ENCODE measurements at places on chromosomes 11 and 22.
A peak's percentile ranks its signal among the peaks of the same experiment; 100 is the strongest.

GRCh38 chr11:77182542-77183430 lies 54.7 kb downstream of the MYO7A start:
- no peak for DNase-seq

DNA sequence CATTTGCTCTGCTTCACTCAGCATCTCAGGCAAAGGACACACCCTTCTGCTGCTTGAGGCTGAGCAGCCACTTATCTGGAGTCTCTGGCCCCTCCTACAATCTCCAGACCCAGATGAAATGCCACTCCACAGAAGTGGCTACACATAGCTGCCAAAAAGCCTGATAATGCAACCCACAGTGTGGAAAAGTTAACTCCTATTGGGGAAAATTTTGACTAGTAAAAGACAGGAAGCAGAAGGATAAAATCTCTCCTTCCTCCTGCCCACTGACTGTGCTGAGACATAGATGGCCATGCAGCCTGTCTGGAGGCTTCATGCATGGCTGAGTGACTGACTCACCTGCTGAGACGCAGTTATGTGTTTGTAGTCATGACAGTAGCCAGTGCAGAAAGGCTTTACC lies 92.3 kb upstream of the TEAD1 start:
- peak; percentile 79 for DNase-seq

- peak; percentile 85 for DNase-seq
Measured at GRCh38 chr22:30802202-30803166, 107.8 kb downstream of the OSBP2 start.

- no peak for DNase-seq
Measured at GRCh38 chr11:104907521-104908185, 9.4 kb upstream of the CASP12 start.

DNA sequence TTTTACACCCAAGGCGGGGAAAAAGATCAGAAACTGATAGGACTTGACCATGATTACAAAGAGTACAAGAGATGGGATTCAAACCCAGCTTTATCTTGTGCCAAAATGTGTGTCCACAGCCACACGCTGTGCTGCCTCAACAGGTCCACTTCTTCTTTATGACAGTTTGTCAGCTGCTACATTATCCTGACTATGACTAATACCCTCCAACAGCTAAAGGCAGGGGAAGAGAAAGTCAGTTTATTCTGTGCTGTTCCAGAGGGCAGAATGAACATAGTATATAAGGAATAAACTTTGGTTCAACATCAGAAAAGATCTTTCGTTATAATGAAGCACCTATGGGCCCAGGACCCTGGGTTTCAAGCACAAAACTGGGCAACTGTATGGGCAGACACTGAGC lies 668.2 kb upstream of the TENM4 start:
- peak; percentile 21 for DNase-seq

DNA sequence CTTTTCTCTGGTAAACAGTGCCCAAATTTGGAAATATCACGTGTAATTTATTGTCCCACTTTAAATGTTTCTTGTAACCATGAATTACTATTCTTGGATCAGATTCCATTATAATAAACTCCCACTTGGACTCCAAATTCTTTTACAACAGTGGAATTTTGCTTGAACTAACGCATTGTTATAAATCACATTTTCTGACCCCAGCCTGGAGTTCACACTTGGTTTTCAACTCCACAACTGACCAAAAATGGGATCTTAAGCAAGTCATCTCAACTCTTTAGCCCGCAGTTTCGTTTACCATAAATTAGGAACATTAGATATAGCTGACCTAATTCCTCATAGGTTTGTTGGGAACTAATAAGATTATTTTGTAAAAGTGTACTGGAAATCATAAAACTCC lies 336.8 kb upstream of the NCAM1 start:
- DNase-seq = no peak

DNA sequence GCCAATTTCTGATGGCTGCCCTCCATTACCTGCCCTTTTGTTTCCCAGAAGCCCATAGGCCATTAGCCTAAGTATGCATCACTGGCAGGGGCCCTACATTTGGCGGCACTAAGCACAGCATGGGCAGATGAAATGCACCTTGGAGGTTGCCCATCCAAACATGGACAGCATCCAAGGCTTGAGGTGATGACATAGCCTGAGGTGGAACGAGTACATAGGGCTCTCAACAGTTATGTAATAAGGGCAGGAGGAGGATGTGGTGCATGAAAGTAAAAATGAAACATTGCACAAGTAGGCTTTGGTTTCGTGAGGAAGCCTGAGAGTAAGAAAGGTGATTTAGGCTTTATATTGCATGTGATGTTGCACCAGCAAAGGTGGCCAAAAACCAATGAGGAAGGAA lies 148.1 kb downstream of the FAM76B start:
- no peak for DNase-seq

- DNase-seq = no peak
Measured at GRCh38 chr11:60966890-60967289, 4.6 kb upstream of the CD6 start.

- DNase-seq = no peak
Measured at GRCh38 chr11:34411791-34412190, 26.9 kb upstream of the CAT start.

GRCh38 chr11:102882389-102883024 lies 7.7 kb upstream of the MMP12 start:
- DNase-seq = peak; percentile 17

- DNase-seq = no peak
Measured at GRCh38 chr11:94322501-94322900, 18.1 kb downstream of the IZUMO1R start.

- no peak for DNase-seq
Measured at GRCh38 chr11:68031144-68031464, 623 bp downstream of the NDUFS8 start.

GRCh38 chr11:114269498-114269897 lies 26.7 kb upstream of the NNMT start:
- DNase-seq = no peak

- no peak for DNase-seq
Measured at GRCh38 chr11:17579451-17579850, 32.4 kb downstream of the OTOG start.

DNA sequence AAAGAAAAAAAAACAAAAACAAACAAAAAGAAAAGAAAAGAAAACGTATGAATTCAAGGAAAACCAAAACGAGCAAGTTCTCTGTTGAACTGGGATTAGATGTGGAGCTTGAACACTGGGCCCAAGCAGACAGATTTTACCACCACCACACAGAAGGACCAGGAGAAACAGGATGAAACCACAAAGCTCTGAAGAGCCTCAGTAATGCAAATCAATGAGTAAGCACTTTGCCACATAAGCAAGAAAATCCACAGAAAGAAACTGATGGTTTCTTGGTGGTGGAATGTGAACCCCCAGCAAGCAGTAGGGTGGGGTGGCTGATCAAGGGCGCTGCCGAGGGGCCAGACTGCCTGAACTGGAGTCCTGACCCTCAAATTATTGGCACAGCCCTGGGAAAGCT lies 50.9 kb upstream of the NFRKB start:
- peak; percentile 50 for DNase-seq

- no peak for DNase-seq
Measured at GRCh38 chr11:9530901-9531625, 42.4 kb upstream of the WEE1 start.

DNA sequence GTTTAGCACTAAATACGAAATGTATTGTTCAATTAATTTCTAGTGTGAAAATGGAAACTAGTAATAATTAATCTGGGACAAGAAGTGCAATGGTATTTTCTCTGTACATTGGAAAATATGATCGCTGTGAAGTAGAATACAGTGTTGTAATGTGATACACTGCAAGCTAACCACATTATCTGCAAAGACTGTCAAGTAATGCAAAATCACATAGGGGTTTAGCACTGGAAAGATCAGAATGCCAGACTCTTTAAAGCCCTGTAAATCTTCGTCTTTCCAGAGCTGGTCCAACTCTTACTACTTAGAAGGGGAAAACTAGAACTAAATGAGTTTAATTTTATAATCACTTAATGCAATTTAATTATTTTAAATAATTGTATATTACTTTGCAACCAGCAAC lies 544.5 kb upstream of the ANO3 start:
- no peak for DNase-seq

- no peak for DNase-seq
Measured at GRCh38 chr11:118265954-118266353, 1.9 kb upstream of the MPZL2 start.

DNA sequence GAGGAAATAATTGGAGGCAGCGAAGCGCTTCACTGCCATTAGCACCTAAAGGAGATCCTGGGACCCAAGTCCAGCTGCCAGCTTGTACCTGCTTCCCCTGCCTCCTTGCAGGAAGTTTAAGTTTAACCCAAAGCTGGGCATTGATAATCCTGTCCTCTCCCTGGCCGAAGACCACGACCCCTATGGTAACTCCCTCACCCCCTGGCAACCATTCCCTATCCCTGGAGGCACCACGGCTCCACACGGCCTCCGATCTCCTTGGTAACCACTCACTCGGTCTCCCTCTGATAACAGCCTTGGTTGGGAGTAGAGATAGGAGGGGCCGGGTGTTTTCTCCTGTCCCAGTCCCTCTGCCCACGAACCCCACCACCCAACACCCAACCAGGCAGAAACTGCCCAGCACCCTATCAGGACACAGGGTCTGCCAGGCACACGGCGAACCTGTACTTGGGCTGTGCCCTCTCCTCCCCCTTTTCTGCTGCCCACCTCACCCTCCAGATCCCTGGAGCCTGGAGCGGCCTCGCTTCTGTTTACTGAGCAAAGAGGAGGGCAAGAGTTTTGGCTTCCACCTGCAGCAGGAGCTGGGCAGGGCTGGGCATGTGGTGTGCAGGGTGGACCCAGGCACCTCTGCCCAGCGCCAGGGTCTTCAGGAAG lies 833 bp downstream of the NHERF4 start:
- DNase-seq = no peak

GRCh38 chr11:86726118-86726753 lies 53.8 kb upstream of the ME3 start:
- peak; percentile 60 for DNase-seq

DNA sequence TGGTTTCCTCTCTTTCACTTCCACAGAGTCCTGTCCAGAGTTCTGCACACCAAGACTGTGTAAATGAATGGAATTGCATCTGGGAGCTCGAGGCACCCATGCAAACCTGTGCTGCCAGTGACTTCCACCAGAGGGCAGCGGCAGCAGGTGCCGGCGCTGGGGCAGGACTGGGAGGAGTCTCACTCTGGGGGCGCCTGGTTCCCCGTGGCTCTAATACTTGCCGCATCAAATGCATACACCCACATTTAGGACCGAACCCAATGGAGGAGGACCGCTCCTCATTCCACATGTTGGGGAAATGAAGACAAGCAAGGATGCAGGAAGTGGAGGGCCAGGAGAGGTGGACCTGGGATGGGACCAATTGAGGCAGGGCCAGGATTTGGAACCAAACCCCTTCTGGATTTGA lies 1.1 kb upstream of the CD6 start:
- DNase-seq = peak; percentile 23

DNA sequence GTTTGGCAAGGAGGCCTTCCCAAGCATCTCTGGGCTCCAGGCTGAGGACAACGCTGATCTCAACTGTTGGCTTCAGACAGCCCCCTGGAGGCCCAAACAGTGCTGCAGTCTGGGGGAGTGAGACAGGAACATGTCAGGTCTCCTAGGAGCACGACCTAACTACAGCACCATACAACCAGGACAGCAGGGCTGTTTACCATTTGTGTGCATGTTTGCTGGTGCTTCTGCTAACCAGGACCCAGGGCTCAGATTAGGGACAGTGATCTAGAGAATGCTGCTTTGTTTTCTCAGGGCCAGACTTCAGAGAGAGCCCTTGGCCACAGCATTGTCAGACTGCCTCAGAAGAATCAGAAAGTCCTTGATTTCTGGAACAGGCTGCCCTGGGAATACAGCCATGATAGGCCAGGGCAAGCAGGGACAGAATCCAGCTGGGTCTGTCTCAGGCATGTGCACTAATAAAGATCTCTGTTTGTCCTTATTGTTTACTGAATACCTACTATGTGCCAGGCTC lies 126.5 kb downstream of the VPREB1 start:
- DNase-seq = no peak

DNA sequence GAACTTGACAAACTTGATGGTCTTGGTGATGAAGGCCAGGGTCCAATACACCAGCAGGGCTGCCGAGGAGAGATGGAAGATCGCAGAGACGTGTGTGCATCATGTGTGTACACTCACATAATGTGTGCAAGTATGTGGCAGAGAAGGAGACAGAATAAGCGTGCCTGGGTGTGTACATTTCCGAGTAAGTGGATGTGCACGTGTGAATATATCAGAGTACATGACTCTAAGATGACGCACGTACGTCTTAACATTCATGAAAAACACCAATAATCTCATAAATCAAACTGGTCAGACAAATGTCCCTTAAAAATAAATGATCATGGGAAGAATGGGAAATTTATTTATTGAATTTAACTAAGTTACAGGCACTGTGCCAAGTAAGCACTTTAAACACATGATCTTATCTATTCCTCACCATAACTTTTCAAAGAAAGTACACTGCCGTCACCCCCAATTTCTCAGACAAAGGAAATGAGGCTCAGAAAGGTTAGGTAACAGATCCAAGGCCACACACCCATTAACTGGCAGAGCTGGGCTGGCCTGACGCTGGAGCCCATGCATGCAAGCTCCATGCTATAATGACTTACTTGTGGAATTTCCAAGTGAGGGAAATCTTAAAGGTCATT lies 13.0 kb downstream of the ABCC8 start:
- no peak for DNase-seq

GRCh38 chr11:122895563-122895962 lies 13.0 kb downstream of the JHY start:
- no peak for DNase-seq

DNA sequence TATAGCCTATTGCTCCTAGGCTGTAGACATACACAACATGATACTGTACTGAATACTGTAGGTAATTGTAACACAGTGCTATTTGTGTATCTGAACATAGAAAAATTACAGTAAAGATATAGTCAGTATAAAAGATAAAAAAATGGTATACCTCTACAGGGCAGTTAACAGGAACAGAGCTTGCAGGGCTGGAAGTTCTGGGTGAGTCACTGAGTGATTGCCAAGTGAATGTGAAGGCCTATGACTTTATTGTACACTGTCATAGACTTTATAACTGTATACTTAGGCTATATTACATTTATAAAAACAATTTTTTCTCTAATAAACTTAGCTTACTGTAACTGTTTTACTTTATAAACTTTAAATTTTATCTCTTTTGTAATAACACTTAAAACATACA lies 332.4 kb upstream of the ARHGAP42 start:
- peak; percentile 10 for DNase-seq

DNA sequence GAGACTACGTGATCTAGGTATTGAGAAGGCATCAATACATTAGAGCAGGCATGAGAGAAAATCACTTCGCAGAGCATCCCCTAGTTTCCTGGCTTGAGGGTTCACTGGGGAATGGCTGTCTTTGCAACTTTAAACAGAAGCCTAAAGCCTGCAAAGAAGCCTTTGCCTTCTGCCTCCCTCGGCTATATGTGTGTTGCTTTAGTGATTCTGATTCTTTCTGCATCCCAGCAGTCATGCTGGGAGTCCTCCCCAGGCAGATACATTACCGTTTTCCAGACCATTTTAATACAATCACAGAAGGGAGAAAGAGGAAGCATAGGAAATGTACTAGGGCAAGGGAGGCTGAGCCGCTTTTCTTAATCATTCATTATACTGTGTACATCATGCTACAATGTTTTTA lies 773.2 kb upstream of the LRRC4C start:
- DNase-seq = no peak
